ENCODE measurements at places on chromosomes 6 and 20.

DNA sequence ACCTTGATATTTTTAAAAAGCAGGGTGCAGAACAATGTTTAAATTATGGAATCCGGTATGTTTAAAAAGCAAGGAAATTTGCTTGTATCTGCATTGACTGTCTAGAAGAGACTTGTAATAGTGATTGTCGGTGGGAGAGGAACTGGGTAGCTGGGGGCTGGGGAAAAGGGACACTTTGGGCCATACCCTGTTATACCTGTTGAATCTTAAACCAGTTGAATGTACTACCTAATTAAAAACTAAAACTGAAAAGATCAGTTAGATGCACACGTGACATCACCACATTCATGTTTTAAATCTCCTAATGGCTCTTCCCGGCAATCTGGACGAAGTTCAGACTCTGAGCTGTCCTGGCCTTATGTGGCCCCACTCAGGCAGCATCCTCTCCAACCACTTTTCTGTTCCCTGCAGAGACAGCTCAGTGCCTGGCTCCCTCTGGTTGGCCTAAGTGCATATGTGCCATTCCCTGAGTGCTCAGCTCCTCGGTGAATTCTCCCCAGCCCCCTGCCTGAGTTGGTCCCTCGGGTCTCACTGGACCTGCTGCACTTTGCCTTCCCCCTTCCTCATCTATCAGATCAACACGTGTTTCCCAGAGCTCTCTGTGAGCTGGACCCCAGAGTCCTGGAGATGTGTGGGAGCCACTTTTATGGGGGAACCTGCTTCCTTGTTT is 36.3 kb downstream of the SLC52A3 start:
- DNase-seq, result no peak

DNA sequence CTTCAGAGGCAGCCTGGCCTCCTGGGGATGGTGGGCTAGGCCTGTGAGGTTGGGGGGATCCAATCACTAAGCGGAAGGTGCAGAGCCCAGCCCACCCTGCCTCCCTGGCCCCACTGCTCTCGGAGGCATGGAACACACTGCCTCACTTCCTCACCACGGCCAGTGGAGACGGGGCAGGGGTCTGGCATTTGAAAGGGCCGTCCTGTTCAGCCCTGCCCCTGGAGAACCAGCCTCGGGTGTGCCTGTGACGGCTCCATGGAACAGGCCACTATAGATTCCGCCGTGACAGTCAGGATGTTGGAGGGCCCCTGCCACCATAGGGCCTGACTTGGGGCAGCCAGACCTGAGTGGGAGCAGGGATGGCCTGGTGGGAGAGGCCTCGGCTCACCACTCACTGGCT is 110.2 kb downstream of the DACT2 start:
- DNase-seq, result no peak

GRCh38 chr6:20991910-20992309 is 457.7 kb downstream of the CDKAL1 start:
- DNase-seq, result no peak

DNA sequence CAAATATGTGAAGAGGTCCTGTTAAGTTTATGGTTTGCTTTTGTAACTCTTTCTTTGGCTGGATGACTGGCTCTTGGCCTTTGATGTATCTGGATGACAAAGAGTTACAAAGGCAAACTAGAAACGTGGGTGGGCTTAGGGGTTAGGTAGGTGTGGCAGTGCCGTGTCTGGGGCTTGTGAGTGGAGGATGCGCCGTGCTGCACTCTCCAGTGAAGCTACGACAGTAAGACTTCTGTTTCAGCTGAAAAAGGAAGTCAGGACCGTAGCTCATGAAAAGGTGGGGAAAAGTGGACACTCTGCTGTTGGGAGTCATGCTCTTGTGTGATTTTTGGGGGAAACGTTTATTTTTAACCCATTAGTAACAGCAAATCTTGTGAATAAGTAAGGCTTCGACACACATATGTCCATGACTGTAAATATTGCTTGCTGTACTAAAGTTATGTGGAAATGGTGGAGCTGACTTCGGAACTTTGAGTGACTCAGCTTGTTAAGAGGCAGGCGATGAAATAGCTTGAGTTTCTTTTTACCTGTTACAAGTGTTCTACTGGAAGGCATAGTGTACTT is 45.6 kb downstream of the DUSP22 start:
- no peak for DNase-seq

- peak; percentile 79 for DNase-seq
Observed at GRCh38 chr6:144149894-144150709, at the start of gene STX11. TSS of gene STX11 (plus strand) at chr6:144150517. CDS start at chr6:144186628, 36,111 bp downstream.

- peak; percentile 75 for DNase-seq
Observed at GRCh38 chr20:58892141-58892931, 39.8 kb downstream of the GNAS start.

DNA sequence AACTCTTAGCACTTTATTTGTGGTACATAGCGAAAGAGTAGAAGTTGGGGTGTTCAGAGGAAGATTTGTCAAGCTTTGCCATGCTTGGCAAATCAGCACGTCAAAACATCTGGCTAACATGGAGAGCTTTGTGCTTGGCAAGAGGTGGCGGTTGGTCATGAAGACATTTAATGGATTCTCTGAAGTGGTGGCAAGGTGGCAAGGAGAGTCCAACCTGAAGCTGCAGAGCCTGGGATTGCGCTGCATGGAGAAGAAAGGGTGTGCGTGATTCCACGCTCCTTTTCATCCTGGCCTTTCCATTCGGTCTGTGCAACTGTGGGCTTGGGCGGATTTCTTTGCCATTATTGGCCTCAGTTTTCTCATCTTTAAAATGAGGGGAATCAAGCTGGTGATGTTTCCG is 3.1 kb downstream of the PYGB start:
- no peak for DNase-seq

- no peak for DNase-seq
Observed at GRCh38 chr6:91140449-91140848, 553.6 kb upstream of the MAP3K7 start.

- no peak for DNase-seq
Observed at GRCh38 chr6:97459986-97460385, 177.0 kb upstream of the MMS22L start.

GRCh38 chr20:24506146-24506545 is 36.7 kb downstream of the SYNDIG1 start:
- no peak for DNase-seq

GRCh38 chr20:49739042-49739441 is 25.4 kb upstream of the B4GALT5 start:
- DNase-seq, result no peak

- no peak for DNase-seq
Observed at GRCh38 chr20:38344107-38344701, 2.1 kb upstream of the LBP start.

DNA sequence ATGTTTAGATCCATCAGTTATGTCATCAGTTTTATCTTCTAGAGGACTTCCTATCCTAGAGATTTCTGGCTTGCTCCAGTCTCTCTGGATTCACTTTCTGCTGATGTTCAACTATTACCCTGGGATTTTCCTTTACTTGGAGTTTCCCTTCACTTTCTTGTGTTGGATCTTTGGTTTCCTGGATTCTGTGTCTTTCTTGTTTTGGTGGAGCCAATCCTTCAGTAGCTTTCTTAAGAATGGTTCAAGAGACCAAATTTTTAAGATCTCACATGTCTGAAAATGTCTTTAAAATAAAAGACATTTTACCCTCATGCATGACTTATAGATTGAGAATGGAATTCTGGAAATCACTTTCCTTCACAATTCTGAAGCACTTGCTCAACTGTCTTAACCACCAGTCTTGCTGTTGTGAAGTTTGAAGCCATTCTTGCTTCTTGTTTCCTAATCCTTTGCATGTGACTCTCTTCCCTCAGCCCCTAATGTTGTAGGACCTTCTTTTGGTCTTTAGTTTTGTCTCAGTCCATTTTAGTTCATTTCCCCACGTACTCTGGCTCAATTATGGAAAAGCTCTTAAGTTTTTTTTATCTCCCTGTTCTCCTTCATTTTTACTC is 87.9 kb downstream of the ARID1B start:
- no peak for DNase-seq

- no peak for DNase-seq
Observed at GRCh38 chr6:144394210-144394609, 109.1 kb downstream of the UTRN start.

All from stimulated activated CD8-positive, alpha-beta memory T cell treated with anti-CD3 and anti-CD28 coated beads, Interleukin-2, amount 100 ng/mL, for 48 hours (primary cell).